ENCODE measurements at places on chromosomes 11 and 22.

- DNase-seq, result no peak
Measured at GRCh38 chr11:40139066-40139465, 1320.4 kb downstream of the LRRC4C start.

- DNase-seq, result no peak
Measured at GRCh38 chr22:32991353-32992101, 66.7 kb downstream of the SYN3 start.

DNA sequence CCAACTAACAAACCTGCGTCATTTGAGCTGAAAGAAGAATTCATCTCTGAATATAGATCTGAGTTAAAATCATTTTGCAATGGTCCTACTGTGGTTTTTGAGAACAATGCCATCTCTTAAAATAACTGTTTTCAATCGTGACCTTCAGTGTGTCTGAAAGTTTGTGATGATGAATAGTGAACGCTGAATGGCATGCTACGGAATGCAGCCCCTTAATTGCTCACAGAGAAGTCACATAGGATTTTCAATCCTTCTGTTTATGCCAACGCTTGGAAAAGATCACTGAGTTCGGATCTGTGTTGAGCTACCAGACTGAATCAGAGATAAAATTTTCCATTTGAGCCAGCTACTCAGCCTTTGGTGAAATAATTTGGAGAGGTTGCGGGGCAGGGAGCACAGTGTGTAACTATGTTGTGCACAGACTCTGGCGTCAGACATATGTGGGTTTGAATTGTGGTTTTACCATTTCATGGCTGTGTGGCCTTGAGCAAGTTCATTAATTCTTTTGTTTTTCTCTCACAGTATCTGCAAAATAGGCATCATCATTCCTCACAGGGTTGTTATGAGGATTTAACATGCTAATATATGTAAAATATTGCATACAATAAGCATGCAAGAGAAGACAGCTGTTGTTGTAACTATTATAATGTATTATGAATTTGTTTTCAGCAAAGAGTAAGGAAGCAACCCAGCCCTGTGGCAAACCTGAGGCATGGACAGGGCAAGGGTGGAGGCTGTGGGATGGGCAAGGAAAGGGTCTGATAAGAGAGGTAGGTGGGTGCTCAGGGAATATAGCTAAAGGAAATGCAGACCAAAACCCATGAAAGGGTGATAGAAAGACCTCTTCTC is 679.9 kb downstream of the KCNA4 start:
- DNase-seq, result no peak

DNA sequence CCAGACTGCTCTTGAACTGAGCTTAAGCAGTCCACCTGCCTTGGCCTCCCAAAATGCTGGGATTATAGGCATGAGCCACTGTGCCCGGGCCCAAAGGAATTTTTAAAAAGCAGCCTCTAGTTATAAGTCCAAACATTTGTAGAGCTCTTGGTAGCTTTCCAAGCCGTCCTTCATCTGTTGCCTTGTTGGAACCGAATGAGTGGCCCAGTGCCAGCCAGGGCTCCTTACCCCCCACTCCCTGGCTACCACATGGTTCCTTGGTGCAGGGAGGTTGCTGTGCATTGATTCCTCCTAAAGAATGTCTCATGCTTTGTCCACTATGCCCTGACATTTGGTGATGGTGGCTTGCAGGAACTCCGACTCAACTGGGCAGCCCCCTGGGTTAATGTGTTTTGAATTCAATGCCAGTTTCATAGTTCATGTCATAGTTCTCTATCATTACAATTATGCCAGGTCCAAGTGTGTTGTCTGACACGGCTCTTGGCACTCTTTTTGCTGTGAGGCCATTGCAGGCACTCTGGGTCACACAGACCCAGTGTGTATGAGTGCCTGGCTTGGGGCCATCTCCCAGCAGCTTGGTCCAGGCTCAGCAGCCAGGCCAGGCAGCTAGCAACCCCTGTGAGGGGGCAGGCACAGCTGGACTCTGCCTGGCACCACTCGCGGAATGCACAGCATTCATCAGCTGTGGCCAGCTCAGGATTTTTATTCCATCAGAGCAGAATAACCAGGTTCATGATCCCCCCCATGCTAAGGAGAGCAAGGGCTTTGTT is 13.3 kb upstream of the MICALL1 start:
- no peak for DNase-seq

GRCh38 chr11:124841201-124841600 is 24.0 kb upstream of the ROBO3 start:
- DNase-seq, result no peak

DNA sequence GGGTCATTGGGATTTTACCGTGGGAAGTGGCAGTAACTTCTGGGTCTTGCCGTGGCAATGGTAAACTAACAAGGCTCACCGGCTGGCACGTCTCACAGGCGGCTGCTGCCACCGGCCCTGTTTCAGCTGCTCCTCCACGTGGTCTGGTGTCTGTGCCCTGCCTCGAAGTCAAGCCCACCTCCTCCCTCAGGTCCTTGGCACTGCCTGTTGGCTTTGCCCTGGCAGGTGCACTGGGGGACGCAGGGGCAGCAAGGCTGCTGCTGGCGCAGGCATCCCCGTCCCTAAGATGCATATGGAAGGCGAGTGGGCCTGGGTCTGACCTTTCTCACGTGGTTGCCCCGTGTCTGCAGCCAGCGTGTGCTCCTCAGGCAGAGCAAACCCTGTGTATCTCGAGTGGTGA is 783.6 kb downstream of the BRD1 start:
- no peak for DNase-seq

DNA sequence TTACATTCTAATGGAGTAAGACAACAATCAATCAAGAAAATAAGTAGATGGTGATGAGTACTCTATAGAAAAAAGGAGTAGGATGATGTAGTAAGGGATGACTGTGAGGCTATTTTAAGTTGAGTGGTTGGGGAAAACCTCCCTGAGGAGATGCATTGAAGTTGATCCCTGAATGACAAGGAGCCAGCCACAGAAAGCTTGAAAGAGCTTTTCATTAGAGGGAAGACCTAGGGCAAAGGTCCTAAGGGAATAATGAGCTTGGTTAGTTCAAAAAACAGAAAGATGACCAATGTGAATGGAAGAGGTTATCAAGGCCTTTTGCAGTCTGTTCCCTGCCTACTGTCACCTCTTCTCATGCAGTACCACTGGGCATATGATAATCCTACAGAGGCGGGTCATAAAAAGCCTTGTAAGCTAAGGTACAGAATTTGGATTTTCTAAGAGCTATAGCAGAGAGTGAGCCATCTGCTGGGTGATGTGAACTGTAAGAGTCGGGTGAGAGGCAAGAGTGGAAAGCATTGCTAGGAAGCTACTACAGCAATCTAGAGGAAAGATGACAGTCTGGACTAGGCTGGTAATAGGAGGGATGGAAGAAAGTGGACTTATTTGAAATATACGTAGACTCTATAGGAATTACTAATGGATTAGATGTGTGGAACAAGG is 3.1 kb downstream of the PPP2R1B start:
- no peak for DNase-seq

GRCh38 chr22:20316844-20317401 is 2.9 kb downstream of the DGCR6L start:
- no peak for DNase-seq

- DNase-seq, result no peak
Measured at GRCh38 chr11:132088551-132088950, 718.1 kb downstream of the NTM start.

DNA sequence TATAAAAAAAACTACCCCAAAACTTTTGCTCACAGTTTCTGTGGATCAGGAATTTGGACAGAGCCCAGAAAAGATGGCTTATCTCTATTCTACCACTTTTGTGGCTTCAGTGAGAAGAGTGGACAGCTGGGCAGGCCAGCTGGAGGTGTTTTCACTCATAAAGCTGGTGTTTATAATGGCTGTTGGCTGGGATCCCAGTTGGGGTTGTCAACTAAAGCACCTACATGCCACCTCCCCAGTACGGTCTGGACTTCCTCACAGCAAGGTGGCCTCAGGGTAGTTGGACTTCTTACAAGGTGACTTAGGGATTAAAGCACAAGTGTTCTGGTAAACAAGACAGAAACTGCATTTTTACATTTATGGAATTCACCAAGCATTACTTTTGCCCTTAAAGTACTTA is 171.0 kb downstream of the NELL1 start:
- DNase-seq, result no peak

GRCh38 chr11:12109591-12110196 is 696 bp upstream of the MICAL2 start:
- DNase-seq, result no peak

DNA sequence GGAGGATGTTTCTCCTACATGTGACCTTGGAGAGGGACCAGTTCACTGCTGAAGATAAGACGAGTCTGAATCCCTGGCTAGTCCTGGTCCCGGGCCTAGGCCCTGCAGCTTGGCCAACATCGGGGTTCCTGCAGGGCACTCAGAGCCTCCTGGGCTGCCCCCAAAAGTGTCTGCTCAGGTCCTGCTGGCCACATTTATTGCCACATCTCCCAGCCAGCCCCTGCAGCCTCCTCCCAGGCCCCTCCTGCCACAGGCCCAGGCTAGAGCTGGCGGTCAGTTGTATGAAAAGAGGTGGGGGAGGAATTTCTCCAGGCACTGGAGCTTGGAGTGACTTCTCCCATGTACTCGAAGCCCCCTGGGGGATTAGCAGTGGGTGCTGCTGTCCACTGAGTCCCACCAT is 56.5 kb upstream of the PPARA start:
- no peak for DNase-seq

DNA sequence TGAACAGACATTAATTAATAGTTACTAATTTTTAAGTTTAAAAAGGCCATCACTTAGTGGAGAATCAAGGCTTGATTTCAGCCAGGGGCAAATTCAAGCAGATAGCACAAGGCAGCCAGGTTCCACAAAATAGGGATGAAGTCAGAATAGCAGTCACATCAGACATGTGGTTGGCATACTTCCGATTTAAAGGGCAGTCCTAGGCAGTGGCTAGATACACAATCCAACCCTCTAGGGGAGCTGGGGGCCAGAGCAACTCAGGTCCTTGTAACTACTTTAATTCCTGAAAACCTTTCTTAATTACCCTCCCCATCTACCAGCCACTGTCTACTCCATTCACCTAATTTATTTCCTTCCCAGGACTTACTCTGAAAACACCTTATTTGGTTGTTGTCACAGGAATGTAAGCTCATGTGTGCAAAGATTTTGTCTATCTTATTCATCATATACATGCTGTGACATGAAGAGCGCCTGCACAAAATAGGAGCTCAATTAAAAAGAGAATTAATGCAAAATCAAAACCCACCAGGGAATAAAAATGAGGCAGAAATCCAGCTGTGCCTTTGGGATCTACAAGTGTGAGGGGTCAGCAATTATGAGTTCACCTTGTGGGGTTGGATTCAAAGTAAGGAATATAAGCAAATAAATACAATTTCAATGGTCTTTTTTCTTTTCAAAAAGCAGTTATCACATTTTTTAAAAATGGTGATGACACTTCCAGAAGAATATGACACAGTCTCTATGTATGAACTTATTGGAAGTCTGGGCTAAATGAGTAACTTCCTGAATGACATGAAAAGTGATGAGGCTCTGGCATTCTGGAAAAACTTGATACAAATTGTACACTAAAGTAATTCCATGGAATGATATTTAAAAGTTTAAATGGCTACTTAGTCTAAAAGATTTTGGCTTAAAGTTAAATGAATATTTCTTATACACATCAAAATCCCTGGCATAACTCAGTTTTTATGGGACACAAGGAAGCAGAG is 53.8 kb downstream of the COPB1 start:
- no peak for DNase-seq

DNA sequence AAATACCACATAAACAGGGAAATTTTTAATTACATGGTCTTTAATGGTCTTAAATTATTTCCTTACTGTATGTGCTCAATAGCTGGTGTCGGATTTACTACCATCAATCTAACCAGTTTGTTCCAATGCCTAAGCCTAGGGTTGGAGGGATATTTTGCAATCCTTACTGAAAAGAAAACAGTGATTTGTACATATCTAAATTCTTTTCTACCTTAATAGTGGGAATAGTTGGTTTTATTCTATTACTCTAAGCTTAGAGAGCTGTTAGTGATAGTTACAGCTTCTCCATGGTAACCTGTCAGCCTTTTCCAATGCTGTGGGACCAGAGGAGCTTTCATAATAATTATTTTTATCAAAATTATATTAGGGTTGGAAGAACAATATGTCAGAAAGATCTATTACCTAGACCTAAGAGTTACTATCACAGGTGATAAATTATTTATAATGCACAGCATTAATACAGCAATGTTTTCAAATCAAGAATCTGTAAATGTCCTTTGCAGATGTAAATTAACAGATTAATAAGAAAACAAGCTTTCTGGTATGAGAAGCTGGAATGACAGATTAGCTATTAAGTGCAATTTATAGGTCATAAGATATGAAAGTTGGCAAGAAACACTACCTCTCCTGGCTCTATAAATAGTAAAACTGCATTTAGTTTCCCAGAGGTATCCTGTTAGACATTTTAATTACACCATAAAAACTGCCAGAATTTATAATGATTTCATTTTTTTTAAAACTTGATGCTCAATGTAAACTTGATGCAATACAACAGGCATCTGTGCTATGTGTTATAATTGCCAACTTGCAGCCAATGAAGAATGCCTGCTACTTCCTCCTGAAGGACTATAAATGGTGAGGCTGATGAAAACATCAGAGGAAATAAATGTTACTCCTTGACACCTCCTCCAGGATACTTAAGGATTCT is 262.0 kb upstream of the PITPNB start:
- DNase-seq, result no peak

DNA sequence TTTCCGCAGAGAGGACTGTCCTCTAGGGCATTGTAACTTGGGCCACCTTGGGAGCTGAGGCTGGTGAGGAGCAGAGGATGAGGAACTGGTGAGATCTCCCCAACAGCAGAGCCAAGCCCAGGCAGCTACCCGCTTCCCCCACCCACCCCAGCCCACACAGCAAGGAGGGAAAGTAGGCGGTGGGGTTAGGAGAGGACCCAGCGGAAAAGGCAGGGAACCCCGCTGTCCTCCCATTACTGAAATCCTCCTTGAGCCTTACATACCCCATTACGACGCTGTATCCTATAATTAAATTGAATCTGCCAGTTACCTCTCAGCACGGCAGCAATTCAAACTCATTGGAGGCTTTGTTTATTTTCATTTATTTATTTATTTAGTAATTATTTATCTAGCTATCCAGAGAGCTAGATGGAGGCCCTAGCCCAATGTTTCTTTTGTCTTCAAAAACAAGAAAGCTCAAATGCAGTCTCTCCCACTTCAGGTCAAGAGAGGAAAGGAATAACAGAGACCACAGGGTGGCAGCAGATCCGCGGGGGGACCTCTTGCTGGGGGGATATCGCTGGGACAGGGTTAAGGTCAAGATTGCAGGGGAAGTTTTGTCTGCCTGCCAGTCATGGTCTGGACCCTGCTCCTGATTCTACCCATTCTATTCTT is 218.0 kb downstream of the ST3GAL4 start:
- no peak for DNase-seq

- DNase-seq, result no peak
Measured at GRCh38 chr22:17998913-17999312, 25.4 kb downstream of the MICAL3 start.

- DNase-seq, result no peak
Measured at GRCh38 chr11:99535406-99535805, 514.7 kb downstream of the CNTN5 start.

- DNase-seq, result no peak
Measured at GRCh38 chr22:17201285-17201945, 17.8 kb downstream of the ADA2 start.

DNA sequence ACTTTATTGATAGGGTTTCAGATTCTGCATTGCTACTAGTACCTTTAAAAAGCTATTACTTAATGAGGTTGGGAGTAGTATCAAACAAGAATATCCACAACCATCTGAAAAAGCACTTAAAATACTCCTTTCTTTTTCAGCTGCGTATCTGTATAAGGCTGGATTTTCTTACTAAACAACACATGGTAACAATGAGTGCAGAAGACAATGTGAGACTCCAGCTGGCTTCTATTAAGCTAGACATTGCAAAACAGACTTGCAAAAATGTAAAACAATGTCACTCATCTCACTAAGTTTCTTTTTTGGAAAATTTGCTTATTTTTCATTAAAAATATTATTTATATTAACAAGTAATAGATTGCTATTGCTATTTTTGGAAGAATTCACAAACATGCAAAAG is 132.6 kb downstream of the WNT11 start:
- DNase-seq, result no peak
